Activated naive CD8-positive, alpha-beta T cell treated with anti-CD3 and anti-CD28 coated beads, Interleukin-2, amount 50 U/mL, for 16 hours (primary cell): ENCODE measurements at places on chromosomes 5 and 9.

DNA sequence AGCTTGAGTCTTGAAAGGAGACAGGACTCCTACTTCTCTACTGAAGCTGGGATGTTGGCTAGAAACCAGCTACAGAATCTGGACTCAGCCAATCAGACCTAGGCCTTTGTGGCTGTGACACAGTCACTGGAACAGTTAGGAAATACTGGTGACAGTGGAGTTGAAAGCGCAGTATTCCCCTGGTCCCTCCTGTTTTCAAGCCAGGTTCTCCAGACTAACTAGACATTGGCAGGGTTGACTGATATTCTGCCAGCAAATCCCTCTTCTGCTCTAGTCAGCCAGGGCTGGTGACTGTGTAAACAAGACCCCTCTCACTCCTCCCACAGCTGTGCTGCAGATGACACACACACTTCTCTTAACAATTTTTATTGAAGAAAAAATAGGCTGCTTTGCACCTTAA, 8.7 kb downstream of the SHROOM1 start:
- DNase-seq, result no peak

GRCh38 chr5:132456296-132456986, 34.1 kb downstream of the IRF1 start:
- DNase-seq, result no peak

DNA sequence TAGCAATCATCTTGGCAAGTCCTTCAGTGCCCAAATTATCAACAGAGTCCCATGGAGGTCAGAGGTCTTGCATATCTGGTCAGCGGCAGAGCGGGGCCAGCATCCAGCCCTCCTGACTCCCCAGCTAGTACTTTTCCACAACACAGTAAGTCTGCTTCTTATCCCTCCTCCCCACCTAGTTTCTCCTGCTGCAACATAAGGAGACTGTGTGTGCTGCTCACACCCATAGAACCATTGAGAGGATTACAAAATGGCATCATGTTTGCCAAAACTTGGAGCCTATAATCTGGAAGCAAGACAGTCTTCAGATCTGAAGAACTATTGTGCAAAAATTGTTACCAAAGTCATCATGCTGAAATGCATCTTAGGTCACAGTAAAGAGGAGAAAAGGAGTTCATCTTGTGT, 125.8 kb upstream of the ZNF366 start:
- no peak for DNase-seq

- DNase-seq, result no peak
Observed at GRCh38 chr5:67104859-67105258, 91.7 kb downstream of the CD180 start.

GRCh38 chr5:54226215-54226614, 84.2 kb downstream of the ARL15 start:
- DNase-seq, result no peak

- DNase-seq, result no peak
Observed at GRCh38 chr9:93097511-93098201, 1.6 kb downstream of the CARD19 start.

- no peak for DNase-seq
Observed at GRCh38 chr9:73951147-73951546, 546.0 kb upstream of the RORB start.

DNA sequence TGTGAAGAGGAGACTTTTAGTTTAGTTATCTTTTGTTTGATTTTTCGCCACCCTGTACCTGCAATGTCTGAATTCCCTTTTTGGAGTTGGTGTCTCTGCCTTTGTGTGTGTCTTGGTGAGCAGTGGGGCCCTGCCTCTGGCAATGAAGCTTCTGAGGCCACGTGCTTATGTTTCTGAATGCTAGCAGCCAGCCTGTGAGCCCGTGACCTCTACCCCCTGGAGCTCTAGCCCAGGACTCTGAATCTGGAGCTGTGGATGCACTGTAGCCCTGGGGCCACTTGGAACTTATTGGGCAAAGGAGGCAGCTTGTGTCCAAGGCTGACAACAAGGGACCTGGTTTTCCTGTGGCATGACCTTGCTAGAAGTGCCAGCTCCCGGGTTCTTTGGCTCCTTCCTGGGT, 19.4 kb downstream of the ENTREP1 start:
- no peak for DNase-seq

GRCh38 chr5:157463621-157464518, 3.9 kb downstream of the NIPAL4 start:
- no peak for DNase-seq

- no peak for DNase-seq
Observed at GRCh38 chr5:136035837-136036236, 7.0 kb downstream of the TGFBI start.

DNA sequence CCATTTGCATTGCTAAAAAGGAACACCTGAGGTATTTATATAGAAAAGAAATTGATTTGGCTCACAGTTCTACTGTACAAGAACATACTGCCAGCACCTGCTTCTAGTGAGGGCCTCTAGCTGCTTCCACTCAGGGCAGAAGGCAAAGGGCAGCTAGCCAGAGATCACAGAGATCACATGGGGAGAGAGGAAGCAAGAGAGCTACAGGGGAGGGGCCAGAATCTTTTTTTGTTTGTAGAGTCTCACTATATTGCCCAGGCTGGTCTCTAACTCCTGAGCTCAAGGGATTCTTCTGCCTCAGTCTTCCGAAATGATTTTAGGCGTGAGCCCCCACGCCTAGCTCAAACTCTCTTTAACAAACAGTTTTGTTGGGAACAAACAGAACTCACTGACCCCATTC, 6.1 kb downstream of the SLCO4C1 start:
- no peak for DNase-seq

GRCh38 chr5:137760719-137761516, 6.8 kb upstream of the HNRNPA0 start:
- no peak for DNase-seq

DNA sequence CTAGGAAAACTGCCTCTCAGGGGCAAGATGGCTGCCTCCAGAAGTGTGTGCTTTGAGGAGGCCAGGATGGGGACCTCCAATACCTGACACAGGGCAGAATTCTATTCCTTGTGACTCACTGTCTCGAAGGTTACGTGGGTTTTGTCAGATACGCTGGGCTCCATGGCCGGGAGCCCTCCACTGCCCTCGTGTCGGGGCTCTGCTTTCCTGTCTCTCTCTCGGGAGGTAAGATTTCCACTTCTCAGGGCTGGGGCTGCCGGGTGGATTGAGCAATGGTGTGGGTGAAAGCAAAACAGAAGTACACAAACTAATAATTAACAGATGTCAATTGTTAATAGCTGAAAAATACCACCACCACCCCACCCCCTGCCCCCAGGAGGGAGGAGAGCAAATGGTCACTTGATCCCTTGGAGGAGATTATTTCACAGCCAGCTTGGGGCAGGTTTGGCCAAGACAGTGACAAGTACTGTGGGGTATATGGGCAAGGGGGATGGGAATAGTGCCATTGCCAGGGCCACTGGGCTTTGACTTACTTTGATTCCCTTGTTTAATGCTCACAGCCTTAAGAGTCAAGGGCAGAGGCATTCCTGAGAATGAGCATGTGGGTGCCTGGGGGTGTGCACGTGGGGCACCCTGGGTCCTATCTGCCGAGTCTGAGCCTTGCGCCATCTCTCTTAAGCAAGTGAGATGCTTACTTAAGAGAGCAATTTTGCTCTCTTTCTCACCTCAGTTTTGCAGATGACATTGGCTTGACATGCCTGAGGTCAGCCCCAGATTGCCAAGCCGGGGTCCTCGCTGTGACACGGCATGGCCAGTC, 28.8 kb upstream of the DAB2IP start:
- DNase-seq, result no peak

GRCh38 chr5:158755986-158756385, 343.7 kb downstream of the EBF1 start:
- no peak for DNase-seq

GRCh38 chr5:43041669-43042175, 1.6 kb upstream of the ANXA2R start:
- no peak for DNase-seq

- DNase-seq, result no peak
Observed at GRCh38 chr5:34854459-34855174, 15.7 kb downstream of the TTC23L start.

GRCh38 chr5:128870373-128870772, 94.9 kb upstream of the SLC27A6 start:
- DNase-seq, result no peak

GRCh38 chr5:6177926-6178325, 200.4 kb downstream of the MED10 start:
- DNase-seq, result no peak

DNA sequence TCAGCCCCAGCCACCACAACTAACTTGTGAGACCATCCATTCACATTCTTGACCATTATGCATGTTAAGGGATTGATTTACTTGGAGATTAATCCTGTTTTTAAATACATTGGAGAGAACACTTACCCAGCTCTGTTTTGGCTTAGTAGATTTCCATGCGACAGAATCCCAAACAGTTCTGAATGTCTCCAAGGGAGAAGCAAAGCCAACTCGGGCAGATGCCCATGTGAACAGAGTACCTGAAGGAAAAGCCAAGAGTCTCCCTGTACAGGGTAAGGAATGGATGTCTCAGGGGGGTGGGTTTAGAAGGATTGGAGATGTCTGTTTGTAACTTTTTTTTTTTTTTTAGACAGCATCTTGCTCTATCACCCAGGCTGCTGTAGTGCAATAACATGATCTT, 61.0 kb downstream of the GRAMD2B start:
- DNase-seq, result no peak

- DNase-seq, result no peak
Observed at GRCh38 chr9:23824830-23825591, 1.0 kb downstream of the ELAVL2 start.

GRCh38 chr5:33793836-33794549, 97.8 kb downstream of the ADAMTS12 start:
- DNase-seq, result no peak

- DNase-seq, result no peak
Observed at GRCh38 chr5:141816598-141817399, 61.4 kb downstream of the PCDH1 start.

- no peak for DNase-seq
Observed at GRCh38 chr5:62065050-62065449, 241.0 kb upstream of the KIF2A start.

GRCh38 chr9:69175486-69175885, 1.4 kb downstream of the TJP2 start:
- no peak for DNase-seq

- DNase-seq, result no peak
Observed at GRCh38 chr9:93292288-93292615, 108.3 kb downstream of the WNK2 start.

- no peak for DNase-seq
Observed at GRCh38 chr5:178640331-178641045, 13.6 kb upstream of the CLK4 start.

DNA sequence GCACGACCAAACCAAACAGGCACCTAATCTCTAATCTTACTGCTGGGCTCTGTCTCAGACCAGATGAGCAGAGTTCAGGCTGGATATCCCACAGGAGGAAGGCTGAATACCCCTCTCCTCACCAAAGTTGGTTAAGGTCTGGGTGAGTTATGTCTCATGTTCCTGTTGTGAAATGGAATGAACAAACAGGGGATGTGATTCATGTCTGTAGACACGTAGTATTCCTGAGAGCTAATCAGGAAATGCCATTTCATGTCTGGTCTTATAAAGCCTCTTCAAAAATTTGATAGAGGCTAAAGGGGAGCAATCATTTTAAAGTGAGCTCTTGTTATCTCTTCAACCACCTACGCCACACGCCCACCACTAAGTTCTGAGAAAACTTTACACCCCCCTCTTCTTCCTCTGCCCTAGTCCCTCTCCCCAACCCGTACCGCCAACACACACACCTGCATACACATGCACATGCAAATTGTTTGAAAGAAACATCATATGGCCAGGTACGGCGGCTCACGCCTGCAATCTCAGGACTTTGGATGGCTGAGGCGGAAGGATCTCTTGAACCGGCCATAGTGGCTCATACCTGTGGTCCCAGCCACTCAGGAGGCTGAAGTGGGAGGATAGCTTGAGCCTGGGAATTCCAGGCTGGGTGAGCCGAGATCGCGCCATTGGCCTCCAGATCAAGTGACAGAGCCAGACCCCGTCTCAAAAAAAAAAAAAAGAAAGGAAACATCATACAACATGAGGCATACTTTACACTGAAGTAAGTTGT, 69.8 kb upstream of the RAI14 start:
- DNase-seq, result no peak

DNA sequence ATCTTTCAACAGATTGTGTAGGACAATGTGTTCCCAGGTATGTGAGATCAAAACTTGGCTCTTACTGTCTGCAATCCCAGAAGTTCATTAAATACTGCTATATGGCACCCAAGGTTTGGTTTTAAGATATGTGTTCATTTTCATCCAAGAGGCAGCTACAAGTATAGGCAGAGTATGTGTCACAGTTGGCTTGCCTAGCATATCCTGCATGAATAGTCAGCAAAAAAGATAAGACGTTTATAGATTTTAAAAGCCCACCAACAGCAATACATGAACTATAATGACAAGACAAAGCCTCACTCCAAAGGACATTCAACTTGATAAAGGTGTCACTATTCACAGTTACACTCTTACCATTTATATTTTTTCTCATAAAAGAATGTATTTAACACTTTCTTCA, 99.1 kb downstream of the BNC2 start:
- DNase-seq, result no peak

DNA sequence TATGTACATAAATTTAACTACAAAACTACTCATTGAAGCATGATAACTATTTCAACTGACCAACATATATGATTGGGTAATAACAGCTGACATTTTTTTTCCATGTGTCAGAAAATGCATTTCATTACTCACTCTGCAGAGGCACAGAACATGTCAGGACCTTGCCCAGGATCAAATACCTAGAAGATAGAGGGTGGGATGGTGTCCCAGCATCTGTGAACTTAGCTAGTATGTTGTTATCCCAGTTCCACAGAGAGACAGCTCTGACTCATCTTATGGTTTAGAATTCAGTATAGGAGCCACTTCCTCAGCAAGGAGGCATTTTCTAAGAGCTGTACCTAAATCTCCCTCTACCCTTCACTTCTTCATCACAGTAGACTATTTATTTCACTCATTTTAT, 1198.6 kb upstream of the ACO1 start:
- no peak for DNase-seq

GRCh38 chr9:122336866-122337555, 33.8 kb upstream of the PTGS1 start:
- DNase-seq, result no peak

DNA sequence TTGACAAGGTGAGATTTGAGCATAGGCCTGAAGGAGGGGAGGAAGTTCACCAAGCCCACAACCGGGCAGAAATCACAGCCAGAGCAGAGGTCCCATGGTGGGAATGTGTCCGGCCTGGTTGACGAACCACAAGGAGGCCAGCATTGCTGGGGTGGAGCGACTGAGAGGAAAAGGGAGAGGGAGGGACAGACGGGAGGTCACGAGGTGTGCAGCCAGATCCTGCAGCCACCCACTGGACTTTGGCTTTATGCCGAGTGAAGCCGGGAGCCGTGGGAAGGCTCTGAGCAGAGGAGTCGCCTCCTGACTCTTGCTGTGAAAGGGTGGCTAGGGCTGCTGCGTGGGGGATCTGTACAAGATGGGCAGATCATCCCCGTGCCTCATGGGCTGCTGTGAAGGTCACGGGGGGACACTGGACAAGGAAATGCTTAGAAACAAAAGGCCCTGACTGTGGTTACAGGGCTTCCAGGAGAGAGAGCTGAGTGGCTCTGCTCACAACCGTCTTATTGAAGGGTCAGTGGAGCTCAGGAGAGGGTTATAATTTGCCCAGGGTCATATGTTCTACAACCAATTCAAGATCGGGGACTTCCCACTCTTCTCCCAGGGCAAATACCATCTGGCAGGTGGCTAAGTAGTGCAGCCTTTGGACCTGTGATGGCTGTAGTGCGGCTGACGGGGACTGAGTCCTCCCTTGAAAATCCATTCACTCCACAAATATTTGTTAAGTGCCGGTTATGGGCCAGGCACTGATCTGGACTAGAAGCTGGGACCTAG, 15.6 kb upstream of the CD74 start:
- DNase-seq, result no peak

- DNase-seq, result no peak
Observed at GRCh38 chr5:65767565-65767964, 45.6 kb downstream of the NLN start.
